RWPE1 (cell line): ENCODE measurements at places on chromosomes 6 and 20.

- DNase-seq, result no peak
Observed at GRCh38 chr6:34053721-34054120, 92.2 kb downstream of the GRM4 start.

DNA sequence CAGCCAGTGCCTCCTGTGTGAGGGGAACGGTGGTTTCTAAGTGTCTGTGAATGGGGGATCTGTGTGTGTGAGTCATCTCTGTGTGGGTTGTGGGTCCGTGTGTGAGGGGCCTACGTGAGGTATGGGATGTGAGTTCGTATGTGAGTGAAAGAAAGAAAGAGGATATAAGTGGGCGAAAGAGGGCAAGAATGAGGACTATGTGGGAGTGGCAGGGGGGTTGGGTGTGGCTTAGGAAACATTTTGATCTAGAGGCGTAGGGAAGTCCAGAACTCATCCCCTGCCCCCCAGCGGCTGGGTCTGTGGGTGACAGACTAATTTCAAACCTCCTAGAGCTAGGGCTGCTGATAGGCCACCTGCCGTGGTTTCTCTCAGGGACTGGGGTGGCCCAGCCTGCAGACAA, 35.5 kb downstream of the DHX35 start:
- no peak for DNase-seq

DNA sequence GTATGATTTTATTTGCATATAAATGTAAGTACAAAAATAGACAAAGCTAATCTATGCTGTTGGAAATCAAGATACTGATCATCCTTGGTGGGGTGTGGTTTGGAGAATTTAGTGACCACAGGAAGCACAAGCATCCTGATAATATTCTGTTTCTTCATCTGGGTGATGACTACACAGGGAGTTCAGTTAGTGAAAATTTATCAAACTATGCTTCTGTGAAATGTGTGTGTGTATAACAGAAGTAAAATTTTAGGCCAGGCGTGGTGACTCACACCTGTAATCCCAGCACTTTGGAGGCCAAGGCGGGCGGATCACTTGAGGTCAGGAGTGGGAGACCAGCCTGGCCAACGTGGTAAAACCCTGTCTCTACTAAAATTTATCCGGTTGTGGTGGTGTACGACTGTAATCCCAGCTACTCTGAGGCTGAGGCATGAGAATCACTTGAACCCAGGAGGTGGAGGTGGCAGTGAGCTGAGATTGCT, 20.6 kb downstream of the ENPP3 start:
- no peak for DNase-seq

- no peak for DNase-seq
Observed at GRCh38 chr6:3541006-3541585, 84.2 kb upstream of the SLC22A23 start.

GRCh38 chr6:41446132-41446531, 100.0 kb upstream of the FOXP4 start:
- DNase-seq, result no peak

GRCh38 chr6:79520534-79520933, 16.7 kb downstream of the LCA5 start:
- DNase-seq, result no peak

GRCh38 chr6:113370508-113371502, 486.3 kb upstream of the MARCKS start:
- DNase-seq, result no peak

DNA sequence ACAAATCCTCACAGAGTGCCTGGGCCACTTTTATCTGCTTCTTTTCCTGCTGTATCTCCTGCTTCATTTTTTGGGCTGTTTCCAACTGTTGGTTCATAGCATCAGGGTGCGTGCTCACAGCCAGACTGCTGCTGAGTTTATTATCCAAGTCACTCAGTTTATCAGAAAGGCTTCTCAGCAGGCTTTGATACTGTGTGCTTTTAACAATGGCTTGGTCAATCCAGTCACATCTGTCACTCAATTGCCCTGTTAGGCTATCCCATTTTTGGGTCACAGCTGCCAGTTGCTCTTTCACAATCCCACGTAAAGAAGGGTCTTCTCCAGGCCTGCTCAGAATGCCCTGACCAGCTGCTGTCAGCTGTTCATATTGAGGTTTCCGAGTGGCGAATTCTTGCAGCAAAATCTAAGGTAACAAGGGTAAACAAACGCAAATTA, 87.2 kb downstream of the DST start:
- DNase-seq, result no peak

GRCh38 chr6:82022614-82023129, 224.9 kb downstream of the IBTK start:
- peak; percentile 53 for DNase-seq

GRCh38 chr6:89489078-89489477, 56.1 kb downstream of the ANKRD6 start:
- DNase-seq, result no peak

DNA sequence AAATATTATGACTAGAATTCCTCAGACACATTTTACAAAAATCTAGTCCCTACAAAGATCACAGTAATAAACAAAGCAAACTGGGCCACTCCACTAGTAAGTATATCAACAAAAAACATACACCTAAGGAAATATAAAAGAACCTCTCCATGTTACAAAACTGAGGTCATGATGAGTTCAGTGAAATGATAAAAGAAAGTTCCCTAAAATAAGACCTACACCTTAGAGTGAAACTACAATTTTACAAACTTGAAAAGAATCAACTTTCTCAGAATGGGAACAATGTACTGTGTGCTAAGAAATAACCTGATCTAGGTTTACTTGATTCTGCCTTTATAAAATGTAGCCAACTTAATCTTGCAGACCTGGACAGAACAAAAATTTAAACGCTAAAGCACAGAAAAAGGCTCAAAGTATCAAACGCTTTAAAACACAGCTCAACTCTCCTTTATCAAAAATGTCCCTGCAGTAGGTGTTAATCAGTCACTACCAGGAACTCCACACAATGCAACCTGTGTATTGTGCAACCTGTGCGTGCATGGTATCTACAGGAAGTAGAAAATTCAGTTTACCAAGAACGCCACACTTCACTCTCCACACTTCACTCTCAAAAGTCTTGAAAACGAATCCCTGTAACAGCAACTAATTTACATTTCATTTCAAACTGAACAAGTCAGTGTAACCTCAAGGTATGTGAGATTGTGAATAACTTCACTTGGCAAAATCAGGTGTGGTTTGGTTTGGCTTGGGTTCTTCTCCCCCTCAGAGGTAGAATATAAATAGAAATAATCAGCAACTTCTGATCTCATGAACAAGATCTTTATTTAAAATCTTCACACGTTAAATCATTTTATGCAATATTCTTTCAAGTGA, 1.8 kb downstream of the RALGAPA2 start:
- DNase-seq, result no peak

GRCh38 chr6:118122161-118122725, 215.2 kb downstream of the SLC35F1 start:
- DNase-seq, result no peak

DNA sequence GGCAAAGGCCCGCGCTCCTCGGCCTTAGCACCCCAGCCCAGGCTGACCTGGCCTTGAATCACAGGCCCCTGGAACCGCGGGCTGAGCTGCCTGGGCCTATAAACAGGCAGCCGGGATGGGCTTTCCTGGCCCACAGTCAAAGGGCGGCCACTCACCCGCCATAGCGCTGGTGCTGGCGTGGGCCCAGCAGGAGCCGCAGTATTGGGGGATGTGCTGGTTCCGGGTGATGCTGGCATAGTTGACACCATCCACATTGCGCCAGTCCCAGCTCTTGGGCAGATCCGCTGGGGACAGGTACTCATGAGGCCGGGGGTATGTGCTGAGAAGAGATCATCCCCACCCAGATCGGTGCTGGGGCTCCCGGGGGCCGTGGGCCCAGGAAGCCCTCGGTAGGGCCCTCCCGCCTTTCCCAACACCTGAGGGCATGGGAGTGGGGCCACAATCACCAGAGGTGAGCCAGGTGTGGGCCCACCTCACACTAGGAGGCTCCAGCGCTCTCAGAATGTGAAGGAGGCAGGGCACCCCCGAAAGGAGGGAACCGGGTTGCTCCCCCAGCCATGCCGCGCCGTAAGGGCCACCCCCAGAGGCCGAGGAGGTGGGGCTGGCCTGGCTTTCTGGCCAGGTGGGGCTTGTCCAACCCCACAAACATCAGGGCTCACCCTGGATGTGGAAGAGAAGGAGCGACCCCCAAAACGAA, 739 bp downstream of the CTSZ start:
- peak; percentile 51 for DNase-seq

DNA sequence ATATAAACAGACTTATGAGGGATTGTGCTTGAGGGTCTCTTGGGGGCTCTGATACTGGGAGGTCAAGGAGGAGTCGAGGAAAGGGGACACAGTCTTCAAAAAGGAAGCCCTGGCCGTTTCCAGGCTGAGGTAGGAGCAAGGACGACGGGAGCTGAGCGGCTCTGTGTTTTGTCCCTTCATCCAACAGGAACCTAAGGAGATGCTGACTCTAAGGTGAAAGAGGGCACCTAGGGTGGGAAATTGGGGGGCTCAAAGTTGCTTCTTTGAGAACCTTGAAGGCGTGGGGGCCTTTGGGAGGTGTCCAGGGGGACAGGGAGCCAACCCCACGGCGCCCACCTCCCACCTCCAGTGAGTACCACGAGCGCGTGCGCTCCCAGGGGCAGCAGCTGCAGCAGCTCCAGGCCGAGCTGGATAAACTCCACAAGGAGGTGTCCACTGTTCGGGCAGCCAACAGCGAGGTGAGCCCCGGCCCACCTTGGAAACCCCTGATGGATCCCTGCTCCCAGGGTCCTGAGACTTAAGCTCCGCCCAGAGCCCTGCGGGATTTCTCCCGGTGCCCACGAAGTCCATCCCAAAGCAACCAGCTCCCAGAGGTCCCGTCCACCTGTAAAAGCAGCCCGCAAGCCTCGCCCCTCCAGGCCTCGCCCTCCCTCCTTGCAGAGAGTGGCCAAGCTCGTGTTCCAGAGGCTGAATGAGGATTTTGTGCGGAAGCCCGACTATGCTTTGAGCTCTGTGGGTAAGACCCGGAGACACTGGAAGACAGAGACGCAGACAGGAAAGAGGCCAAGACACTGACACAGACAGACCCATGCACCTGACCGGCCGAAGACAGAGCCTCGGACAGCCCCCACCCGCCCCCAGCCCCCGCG, 2.9 kb downstream of the SPAG4 start:
- DNase-seq, result peak; percentile 60
